Stimulated activated CD8-positive, alpha-beta memory T cell treated with anti-CD3 and anti-CD28 coated beads, Interleukin-4, amount 100 ng/mL, for 4 hours (primary cell): ENCODE measurements at places on chromosomes 2 and 18.
A peak's percentile ranks its signal among the peaks of the same experiment; 100 is the strongest.

- no peak for DNase-seq
Measured at GRCh38 chr2:190182071-190182524, 119.6 kb upstream of the MSTN start.

- no peak for DNase-seq
Measured at GRCh38 chr2:205915130-205915524, 170.8 kb downstream of the INO80D start.

- DNase-seq = no peak
Measured at GRCh38 chr2:128513116-128513960, 194.7 kb upstream of the HS6ST1 start.

DNA sequence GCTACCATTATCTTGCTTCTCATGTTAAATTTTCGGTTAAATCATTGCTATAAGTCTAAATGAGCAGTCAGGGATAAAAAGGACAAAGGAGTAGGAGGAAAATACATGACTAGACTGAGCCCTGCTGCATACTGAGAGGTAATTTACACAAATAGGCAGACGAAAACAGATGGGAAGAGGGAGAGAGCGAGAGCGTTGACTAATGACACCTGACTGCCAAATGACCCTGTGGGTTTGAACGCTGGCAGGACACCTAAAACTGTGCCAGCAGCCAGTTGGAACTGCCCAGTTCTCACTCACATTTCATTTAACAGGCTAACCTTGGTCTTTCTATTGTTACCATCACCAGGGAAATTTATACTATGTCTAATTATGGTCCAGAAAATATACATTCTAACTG is 978.2 kb downstream of the CPS1 start:
- no peak for DNase-seq

DNA sequence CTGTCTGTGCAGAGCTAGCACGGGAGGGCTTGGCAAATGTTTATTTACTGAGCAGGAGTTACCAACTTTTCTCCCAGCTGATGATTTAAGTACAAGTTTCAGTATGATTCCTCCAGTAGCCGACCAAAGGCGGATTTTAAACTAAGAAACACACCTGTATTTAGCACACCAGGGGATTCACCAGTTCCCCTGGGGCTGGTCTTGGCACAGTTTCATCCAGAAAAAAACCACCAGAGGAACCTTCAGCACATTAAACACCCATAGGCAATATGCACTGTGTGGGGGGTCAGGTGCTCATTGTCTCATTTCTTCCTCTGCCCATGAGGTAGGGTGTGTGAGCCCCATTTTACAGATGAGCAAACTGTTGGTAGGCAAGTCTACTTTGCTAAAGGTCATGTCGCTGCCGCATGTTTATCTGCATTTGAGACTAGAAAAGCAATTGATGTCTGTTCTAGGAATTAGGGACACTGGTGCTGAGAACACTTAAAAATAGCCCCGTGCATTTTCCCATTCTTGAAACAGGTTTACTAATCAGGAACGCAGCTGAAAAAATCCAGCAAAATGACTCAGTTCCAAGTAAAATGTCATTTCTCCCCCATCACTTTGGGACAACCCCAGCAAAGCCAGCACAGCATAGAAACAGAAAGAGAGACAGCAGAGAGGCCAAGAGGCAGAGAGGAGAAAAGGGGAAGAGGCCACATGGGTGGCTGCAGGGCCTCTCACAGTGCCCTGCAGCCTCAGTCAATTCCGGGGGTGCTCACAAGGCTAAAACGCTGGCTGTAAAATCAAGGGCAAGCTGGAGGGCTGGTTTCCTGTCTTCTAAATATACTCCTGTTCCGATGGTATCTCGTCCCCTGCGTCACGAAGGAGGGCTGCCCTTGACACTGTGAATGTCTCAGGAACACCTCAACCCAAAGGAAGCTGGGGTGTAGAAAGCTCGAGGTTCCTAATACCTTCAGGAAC is 166.8 kb upstream of the ID2 start:
- peak; percentile 32 for DNase-seq
